ENCODE measurements at places on chromosomes 2 and 18.
A peak's percentile ranks its signal among the peaks of the same experiment; 100 is the strongest.

GRCh38 chr2:6470518-6470917 is 395.2 kb downstream of the CMPK2 start:
- no peak overlapping the region for H3K27ac ChIP-seq
- peaks cover 15% of the 10 kb centered on the region for H3K4me1 ChIP-seq
- H3K36me3 ChIP-seq, result no peaks in the 10 kb centered on the region
- DNase-seq, result no peak
- no peaks in the 10 kb centered on the region for H3K27me3 ChIP-seq
- no peak overlapping the region for H3K4me3 ChIP-seq

DNA sequence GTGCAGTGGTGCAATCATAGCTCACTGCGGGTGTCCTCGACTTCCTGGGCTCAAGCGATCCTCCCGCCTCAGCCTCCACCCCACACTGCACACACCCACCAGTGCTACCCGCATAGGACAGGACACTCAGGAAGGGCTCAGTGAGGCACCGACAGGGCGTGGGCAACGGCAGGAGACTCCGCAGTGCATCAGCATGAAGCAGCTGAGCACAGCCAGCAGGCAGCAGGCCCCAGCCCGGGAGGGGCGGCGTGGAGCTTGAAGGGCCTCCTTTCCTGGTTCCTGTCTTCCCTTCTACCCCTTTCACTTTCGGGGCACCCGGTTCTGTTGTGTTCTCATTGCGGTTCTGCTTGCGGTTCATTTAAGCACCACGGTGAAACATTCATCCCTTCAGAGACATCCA is 89.8 kb downstream of the ZNF516 start:
- H3K4me3 ChIP-seq, result no peak overlapping the region
- H3K36me3 ChIP-seq, result peaks cover 4% of the 10 kb centered on the region
- peaks cover 4% of the 10 kb centered on the region for H3K4me1 ChIP-seq
- H3K27ac ChIP-seq, result no peak overlapping the region
- no peaks in the 10 kb centered on the region for H3K27me3 ChIP-seq

DNA sequence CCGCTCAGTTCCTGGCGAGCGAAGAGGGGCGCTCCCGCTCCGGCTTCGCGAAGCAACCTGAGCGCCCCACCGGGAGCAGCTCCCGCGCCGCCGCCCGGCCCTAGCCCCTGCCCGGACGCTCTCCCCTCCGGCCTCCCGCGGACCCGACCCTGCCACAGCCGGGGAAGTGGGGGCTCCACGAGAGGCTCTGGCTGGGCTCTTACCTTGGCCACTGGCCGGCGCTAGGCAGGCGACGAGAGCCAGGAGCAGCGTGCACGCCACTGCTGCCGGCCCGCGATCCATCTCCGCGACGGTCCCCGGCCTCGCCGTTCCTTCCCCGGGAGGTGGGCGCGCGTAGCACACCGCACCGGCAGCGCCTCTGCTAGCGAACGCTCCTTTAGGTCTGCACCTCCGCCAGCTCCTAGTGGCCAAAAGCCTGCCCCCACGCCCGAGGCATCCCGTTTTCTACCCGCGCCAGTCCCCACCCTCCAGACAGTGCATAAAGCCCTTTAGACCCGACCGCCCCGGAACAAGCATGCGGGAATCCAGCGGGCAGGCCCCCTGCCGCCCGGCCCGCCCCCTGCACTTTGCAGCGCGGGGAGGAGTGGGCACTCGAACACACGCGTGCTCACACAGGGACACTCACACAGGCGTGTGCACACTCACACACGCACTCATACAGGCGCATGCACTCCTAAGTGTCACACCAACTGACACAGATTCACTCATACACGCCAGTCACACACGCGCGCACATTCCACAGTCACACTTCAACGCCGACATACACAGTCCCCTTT is at the start of gene LRP2:
Gene LRP2, minus strand, starts transcription at position 417 of the 776 bp plus-strand sequence. Its CDS starts 135 bp downstream, at position 282.
- no peak within 1 kb of the TSS for H3K27ac ChIP-seq
- H3K4me3 ChIP-seq, result peak within 1 kb of the TSS; percentile 44
- no peak for DNase-seq
- no peaks in the 10 kb centered on the region for H3K36me3 ChIP-seq

DNA sequence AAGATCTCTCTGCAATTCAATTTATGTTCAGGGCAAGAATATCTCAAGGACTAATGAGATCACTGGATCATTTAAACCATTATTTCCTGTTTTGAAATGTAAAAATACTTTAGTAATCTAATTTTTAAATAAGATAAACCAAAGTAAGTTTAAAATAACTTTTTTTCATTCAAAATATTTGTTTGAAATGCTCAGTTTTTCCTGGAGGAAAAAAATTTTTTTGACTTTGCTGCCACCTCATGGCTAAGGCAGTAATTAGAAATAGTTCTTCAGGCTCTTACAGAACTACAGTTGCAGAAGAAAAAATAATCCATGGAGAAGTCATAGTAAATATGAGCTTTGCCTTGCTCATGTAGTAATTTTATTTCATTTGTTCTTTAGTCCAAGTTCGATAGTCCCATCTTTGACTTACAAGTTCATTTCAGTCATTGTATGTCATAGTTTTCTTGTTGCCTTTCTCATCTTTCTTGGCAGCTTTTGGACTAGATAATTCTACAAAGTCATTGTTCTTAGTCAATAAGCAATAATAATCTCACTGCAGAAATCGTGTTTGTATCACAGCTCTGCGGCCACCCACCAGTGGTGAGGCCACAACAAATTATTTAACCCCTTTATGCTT is 127.4 kb downstream of the DPP4 start:
- H3K36me3 ChIP-seq, result no peaks in the 10 kb centered on the region
- no peak for DNase-seq
- H3K27ac ChIP-seq, result no peak overlapping the region
- no peaks in the 10 kb centered on the region for H3K27me3 ChIP-seq

DNA sequence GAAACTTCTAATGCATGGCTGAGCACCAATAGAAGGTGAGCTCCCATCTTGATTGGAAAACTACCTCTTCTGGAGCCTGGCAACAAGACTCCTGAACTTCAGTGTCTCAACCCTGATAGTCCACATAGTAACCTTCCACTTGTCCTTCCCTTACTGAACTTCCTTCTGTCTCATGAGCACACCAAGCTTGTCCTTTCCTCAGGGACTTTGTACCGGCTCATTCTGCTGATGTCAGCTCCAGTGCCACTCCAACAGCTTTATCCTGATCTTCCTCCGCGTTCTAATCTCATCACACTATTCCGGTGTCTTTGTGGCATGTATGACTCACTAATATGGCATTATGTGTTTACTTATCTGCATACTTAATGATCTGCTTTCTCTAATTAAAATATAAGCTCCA is 862.0 kb upstream of the ID2 start:
- DNase-seq, result no peak
- H3K27me3 ChIP-seq, result no peaks in the 10 kb centered on the region
- H3K27ac ChIP-seq, result no peak overlapping the region
- no peaks in the 10 kb centered on the region for H3K36me3 ChIP-seq
- H3K4me3 ChIP-seq, result no peak overlapping the region

- no peaks in the 10 kb centered on the region for H3K27me3 ChIP-seq
- H3K36me3 ChIP-seq, result peaks cover 24% of the 10 kb centered on the region
Observed at GRCh38 chr2:97808816-97809215, 95.4 kb downstream of the ZAP70 start.

GRCh38 chr18:67935638-67936037 is 419.1 kb upstream of the DSEL start:
- H3K27ac ChIP-seq, result no peak overlapping the region
- no peaks in the 10 kb centered on the region for H3K36me3 ChIP-seq
- no peaks in the 10 kb centered on the region for H3K27me3 ChIP-seq
- H3K4me1 ChIP-seq, result no peaks in the 10 kb centered on the region
- DNase-seq, result no peak
- no peak overlapping the region for H3K4me3 ChIP-seq

All from GM12878 (cell line).